B cell (primary cell): ENCODE measurements at places on chromosomes 1 and 21.

GRCh38 chr1:224454402-224455055, 19.9 kb upstream of the WDR26 start:
- DNase-seq = no peak

DNA sequence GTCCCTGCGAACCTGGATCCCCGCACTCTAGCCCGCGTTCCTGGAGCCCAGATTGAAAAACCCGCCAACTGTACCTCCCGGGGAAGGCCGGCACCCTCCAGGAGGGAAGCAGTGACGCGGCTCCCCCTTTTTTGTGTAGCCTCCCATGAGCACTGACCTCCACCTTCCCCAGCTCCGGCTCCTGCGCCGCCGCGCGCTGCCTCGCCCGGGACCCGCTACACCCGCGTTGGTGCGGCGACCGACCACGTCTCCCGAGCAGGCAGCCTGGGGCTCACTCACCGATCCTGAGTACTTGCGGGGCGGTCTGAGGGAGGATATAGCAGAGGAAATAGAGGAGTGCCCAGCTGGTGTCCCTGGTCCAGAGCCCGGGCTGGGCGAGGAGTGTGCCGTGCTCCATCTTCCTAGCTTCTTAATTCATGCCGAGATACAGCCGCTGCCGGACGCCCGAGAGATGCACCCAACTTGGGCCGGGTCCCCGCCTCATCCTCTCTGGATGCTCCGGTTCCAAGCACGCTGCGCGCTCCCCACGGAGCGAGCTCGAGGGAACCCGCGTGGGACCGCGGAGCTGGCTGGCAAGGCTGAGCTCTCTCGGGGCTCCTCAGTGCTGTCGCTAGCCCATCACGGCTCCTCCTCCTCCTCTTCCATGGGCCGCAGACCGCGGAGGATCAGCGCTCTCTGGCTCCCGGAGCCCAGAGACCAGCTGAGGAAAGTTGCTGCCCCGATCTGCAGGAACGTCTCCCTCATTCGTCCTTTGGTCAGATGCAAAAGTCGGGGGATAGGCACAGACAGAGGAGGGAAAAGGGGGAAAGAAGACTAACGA, 482 bp downstream of the GRIK1 start:
- no peak for DNase-seq

DNA sequence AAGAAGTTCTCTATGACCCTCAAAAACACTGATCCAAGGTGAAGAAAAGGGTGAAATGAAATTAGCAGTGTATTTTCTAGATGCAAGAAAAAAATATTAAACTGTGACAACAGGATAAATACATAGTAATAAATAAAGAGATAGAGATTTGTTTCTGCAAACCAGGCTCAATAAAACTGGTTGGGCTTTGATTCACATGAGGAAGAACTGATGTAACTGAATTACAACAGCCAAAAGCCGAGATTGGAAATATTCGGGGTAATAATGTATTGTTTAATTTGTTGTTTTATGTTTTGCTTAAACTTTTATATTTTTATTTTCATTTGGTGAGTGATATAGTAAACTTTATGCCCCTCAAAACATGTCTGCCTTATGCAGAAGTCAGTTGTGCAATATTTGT, 285.0 kb downstream of the BRINP3 start:
- DNase-seq = no peak

DNA sequence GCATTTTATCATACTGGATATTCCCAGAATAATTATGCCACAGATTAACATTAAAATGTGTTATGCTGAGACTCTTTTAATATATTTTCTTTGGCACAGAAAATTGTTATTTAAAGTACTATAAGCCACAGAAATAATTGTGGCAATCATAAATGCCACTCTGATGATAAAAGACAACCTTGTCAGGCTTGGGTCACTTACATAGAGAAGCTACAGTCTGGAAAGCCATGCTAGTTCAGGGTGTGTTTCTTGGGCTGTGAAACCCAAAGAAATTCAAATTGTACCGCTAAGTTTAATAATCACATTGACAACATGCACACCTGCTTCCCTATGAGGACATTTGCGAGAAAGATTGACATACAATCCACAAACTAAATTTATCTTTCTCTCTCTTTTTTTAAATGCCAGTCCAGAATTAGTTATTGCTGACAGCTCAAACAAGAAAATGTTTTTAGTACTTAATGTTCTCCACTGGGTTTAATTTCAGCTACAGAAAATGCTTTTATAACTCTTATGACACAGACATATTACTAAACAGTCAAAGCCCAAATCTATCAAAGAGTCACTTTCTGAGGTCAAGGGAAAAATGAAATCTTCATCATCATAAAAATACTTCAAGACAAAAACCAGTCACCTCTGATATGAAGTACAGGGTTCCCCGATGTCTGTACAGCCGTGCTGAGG, 38.7 kb downstream of the TTC13 start:
- DNase-seq = no peak

DNA sequence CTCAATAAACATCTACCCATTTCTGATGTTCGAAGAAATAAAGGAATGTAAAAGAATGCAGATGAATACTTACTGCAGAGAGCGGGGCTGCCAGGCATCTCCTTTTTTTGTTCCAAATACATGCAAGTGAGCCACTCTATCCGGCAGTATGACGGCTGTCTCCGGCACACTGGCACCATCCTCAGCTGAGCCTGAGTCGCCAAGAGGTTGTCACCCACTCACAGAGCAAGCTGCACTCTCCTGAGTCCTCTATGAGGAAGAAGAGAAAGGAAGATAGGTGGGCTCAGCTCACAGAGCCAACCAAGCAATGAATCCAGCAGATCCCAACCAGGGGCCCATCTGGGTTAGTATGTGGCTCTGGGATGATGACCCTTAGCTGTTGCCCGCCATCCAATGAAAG, 65.3 kb downstream of the CD46 start:
- DNase-seq = no peak

GRCh38 chr1:181112071-181112929, 23.8 kb downstream of the IER5 start:
- DNase-seq = no peak

GRCh38 chr1:16644193-16644481, 22.6 kb downstream of the RNU1-3 start:
- DNase-seq = no peak

DNA sequence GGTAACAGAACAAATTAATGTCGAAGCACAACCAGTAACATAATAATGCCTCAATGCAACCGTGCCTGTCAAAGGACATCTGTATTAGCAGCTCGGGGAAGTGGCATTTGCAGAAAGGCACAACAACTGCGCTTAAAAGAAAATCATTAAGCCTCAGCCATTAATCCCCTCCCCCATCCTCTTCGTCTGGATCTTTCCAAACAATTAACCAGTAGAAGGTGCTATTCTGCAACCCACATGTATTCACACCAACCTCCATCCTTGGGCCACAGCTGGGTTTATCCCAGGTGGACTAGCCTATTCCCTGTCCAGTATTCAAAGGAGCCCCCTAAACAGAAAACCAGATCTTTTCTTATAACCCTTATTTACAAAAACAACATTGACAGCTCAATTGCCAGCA, 2.6 kb downstream of the RERE start:
- peak; percentile 33 for DNase-seq

DNA sequence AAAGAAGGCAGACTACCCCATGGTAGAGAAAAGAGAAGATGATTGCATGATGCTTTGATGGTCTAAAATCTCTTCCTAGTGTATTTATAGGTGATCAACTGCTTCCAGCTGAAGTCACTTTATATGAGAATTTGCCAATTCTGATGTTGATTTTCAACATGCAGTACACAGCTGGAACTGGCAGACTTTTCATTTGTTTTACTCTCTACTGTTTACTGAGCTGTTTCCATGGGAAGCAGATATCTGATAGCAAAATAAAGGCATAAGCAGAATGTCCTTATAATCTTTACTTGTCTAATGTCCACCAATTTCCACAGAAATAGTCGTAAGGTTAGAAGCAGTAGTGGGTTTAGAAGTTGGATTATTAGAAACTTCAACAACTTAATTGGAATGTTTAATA, 74.9 kb downstream of the SYDE2 start:
- no peak for DNase-seq

GRCh38 chr1:204598319-204598969, 82.2 kb downstream of the MDM4 start:
- no peak for DNase-seq

GRCh38 chr1:173475564-173476196, 1.5 kb upstream of the PRDX6 start:
- DNase-seq = no peak

DNA sequence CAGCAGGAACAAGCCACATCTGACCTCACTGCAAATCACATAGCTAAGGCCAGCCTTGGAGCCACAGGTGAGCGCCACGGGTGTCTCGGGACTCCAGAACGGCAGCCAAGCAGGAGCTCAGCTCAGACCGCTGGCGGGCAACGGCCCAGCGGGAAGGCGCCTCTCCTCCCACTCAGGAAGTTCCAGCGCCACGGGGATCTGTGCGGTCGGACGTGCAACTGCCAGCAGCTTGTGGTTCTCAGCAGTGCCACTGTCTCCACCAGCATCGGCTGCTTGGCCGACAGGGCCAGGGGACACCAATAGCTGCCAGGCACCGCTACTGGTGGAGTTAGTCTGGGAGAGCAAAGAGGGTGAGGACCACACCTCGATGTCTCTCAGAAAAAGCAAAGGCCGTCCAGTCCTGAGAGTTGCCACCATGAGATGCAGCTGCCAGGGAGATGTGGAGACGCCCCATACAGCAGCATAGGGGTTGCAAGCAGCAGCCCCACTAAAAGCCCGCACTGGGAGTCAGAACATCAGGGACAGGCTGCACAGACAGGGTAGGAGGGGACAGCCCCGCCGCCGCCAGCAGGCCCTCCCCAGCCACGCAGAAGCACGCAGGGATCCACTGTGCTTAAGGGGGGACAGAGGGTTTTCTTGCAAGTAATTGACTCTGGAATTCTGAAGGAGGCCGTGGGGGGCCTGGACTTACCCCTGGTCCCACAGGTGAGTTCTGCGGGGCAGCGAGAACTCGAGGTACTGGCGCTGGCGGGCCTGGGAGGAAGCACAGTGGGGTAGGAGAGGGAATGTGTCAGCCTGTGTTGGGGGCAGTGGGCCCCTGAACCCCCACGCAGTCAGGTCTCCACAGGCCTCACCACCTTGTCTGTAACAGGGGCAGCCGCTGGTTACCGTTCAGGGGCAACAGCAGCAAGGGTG, 83.5 kb downstream of the NPHP4 start:
- no peak for DNase-seq

GRCh38 chr1:113073479-113073950, 517 bp downstream of the LRIG2 start:
- DNase-seq = no peak

- DNase-seq = peak; percentile 14
These were observed 522.9 kb downstream of the LRRIQ3 start for GRCh38 chr1:73674945-73675561.

DNA sequence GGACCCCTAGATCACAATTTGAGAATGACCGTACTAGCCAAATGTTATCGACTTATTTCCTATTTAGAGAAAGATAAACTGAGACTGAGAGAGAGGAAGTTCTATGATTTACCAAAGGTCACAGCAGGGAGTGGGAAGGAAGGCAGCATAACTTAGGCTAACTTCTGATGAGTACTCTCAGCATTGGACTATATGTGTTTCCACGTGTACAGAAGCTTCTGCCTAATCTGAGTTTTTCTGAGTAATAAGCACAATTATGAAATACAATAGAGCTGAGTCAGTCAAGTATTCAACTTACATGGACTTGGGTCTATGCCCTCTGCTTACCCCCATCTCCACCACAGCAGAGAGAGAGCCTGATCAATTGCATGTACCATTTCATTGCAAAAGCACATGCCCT, 88.1 kb upstream of the HIVEP3 start:
- DNase-seq = no peak
